Kidney tubule cell (primary cell): ENCODE measurements at places on chromosomes 1 and 21.
A peak's percentile ranks its signal among the peaks of the same experiment; 100 is the strongest.

- DNase-seq = no peak
These were observed 970 bp downstream of the TNFRSF1B start for GRCh38 chr1:12167493-12168429.

DNA sequence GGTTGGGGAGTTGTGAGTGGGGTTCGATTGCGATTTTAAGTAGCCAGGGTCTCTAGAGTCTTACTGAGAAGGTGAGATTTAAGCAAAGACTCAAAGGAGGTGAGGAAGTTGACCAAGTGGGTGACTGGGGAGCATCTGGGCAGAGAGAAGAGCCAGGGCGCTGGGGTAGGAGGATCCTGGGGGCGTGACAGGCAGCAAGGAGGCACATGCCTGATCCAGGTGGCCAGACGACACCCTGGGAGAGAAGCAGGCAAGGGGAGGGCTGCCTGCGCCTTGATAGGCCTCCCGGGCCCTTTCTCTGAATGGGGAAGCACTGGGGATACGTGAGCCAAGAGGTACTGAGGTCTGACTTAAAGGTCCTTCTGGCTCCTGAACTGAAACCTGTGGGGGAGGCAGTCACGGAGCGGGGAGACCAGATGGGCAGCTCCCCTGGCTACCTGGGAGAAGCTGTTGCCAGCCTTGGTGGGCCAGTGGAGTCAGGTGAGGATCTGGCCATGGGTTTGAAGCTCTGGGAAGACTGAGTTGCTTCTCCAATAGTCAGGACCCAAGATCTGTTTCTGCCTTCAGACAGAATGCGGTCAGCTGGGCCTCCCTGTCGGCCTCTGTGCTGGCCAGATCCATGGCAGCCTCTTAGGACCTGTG lies 5.4 kb downstream of the ZBTB48 start:
- no peak for DNase-seq

- peak; percentile 26 for DNase-seq
These were observed 482.4 kb downstream of the NPHP4 start for GRCh38 chr1:5509664-5510452.

DNA sequence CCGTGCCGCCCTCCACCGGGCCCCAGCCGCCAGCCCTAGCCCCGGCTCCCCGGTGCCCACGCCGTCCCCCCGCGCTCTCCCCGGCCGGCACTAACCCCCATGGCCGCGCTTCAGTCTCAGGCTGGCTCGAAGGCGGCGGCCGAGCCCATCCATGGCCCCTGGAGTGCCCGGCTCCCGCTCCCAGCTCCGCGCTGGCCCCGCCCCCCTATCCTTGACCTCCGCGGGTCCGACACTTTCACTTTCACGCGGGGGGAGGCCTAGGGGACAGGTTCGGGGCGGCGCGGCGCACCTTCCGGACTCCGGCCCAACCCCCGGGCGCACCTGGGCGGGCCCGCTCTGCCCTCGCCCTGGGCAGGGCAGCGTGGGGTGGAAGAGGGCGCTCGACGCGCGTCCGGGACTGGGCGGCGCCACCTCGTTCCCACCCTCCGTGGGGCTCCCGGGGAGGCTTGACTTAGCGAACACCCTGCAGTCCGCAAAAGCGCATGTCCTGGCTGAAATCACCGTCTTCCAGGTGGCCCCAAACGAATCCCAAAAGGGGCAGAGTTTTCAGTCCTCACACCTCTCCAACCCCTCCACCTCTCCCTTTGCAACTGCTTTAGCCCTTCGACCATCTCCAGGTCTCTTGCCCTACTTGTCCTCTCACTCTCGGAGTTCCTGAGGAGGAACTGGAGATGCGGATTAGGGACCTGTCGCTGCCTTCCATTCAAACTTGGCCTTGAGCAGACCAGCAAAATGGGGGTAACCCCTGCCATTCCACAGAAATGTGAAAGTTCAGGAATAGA lies 3.9 kb upstream of the DENND2D start:
- peak; percentile 68 for DNase-seq

- no peak for DNase-seq
These were observed 117.6 kb downstream of the UBE2U start for GRCh38 chr1:64320922-64321614.

DNA sequence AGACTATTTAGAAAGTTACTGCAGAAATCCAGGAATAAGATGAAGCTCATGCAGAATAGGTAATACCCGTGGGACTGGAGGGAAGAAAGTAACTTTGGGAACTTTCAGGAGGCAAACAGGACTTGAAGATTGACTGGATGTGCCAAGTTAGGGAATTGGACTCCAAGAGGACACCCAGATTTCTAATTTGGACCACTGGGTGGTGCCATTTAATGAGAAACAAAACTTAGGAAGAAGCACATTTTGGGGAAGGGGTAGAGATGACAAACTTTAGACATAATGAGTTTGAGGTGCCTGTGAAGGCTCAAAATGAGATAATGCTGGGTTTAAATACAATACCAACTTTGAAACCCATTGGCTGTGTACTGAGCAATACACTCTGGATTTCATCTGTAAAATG lies 3.3 kb upstream of the B4GALT3 start:
- DNase-seq = no peak

GRCh38 chr1:89939693-89940438 lies 55.0 kb upstream of the ZNF326 start:
- DNase-seq = no peak

DNA sequence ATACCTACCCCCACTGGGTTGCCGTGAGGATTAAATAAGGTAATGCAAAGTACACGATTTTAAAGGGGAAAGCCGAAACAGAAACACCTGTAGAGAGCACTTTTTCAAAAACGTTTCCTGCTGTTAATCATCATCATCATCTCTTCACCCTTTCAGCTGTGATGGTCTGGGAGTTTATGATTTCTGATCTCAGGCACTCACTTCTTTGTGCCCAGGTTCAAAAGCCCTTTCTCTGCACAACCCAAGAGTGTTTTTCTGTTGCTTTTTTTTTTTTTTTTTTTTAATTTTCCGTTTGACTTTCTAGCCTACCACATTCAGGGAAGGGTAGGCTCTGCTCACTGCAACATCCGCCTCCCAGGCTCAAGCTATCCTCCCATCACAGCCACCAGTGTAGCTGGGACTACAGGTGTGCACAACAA lies 936 bp upstream of the UBXN11 start:
- no peak for DNase-seq

DNA sequence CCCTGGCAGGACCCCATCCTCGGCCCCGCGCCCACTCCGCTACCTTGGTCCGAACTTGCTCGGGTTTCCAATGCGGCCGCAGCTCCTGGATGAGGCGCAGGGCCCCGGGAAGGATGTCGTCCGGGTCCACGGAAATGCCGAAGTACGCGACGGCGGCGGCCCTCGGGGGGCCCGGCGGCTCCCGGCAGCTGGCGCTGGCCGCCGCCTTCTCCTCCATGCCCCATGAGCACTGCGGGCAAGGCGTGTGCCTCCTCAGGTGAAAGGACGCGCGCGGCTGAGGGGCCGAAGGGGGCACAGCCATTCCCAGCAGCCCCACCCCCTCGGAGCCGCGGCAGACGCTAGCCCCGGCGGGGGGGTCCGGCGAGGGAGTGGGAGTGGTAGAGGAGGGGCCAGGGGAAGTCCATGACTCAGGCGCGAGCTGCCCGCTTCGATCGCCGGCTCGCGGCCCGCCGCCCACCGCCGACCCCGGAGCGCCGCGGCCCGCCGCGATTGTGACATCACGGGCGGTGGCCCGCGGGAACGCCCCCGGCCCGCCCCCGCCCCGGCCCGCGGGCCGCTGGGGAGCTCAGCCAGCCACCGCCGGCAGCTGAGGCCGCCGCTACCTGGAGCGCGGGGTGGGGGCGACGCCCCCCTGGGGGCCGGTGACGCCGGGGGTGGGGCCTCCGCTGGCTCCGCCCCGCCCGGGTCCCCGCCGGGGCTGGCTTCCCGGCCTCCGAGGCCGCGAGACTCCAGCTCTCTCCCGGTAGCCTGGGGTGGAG lies at the start of gene ETNK2:
ETNK2 (minus strand) TSS at position 493 of the 758 bp plus-strand sequence; CDS start at position 301, 192 bp downstream.
- DNase-seq = peak; percentile 59

GRCh38 chr1:219744652-219745469 lies 132.0 kb upstream of the ZC3H11B start:
- DNase-seq = no peak
